ENCODE measurements at places on chromosomes 4 and X.

DNA sequence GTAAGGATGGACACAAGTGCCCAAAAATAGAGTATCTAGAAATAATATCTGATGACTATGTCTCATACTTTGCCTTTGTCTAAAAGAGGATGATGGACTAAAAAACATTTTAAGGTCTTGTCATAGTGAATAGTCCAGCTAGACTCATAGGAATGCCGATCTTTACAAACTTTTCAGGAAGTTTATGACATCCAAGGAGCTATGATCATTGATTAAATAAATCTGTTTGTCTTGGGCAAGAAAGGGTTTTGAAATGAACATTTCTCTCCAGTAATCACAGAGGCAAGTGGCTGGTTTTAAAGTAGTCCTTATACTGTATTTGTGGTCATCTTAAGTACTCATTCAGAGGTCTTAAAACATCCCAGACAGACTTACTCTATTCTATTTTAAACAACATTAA lies 109.8 kb downstream of the MAPK10 start:
- no peak for DNase-seq

GRCh38 chr4:73181231-73181630 lies 77.4 kb downstream of the ANKRD17 start:
- no peak for DNase-seq

DNA sequence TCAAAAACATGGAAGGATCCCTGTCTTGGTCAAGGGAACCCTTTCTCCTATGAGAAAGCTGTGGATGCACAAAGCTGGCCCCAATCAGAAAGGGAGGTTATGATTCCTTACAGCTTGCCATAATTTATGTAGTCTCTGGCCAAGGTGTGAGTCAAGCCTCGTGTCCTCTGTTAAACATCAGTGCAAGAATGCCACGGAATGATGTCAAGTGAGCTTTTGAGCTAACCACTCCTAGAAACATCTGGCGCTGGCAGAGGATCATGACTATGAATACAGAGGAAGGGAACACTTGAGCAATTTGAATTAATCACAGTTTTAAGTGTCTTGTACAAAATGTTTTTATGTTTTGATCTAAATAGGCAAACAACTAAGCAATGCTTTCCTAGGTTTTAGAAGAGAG lies 51.5 kb upstream of the RAP2C start:
- no peak for DNase-seq

DNA sequence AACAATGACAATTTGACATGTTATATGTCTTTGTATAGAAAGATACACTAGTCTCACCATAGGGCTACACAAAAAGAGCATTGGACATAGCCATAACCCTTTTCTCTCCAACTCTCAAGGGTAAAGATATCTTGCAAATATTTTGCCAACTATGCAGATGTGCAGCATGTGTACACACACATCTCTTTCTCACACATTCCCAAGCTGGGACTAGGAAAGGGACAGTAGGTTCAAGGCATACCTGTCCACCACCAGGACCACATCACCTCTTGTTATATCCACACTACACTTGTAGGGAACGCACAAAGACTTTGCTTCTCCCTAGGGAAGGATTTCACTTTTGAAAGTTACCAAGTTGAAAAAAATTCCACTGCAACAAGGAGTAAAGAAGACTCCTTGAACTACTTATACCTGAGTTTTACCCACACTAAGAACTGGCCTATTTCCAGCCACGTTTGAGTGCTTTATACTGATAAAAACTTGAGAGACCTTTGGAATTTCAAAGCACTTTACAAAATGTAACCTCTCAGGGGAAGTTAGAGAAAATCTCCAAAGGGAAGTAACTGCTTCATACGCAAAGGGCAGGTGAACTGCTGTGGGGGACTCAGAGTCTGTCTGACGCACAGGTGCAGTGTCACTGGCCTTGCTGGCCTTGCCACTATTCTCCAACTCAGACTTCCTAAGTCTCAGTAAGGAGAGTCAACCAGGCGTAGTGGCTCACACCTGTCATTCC lies 36.9 kb downstream of the NR3C2 start:
- DNase-seq: no peak

GRCh38 chr4:25424539-25425228 lies 47.6 kb downstream of the ANAPC4 start:
- no peak for DNase-seq

Data from liver (tissue), 10 donors.